Aorta (tissue), 5 donors: ENCODE measurements at places on chromosomes 6 and 20.

DNA sequence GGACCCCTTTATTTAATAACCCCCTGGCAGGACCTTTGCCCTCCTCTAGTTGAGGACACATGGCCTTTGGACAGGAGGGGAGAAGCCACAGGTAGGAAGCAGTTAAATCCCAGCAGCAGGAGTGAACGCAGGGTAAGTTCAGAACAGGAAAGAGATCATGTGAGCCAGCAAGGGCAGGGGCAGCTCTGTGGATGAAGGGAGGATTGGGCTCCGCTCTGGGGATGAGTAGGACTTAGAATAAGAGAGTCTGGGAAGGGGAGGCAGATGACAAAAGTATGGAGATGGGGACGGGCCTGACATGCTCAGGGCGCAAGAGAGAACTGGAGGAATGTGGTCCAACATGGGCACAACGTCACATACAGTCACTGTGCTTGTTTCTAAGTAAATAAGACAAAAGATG is 89.0 kb downstream of the NDUFAF5 start:
- DNase-seq: no peak

- DNase-seq: no peak
Measured at GRCh38 chr6:12467706-12468670, 177.8 kb downstream of the EDN1 start.

GRCh38 chr20:1815502-1816085 is 79.6 kb upstream of the SIRPA start:
- DNase-seq: no peak

DNA sequence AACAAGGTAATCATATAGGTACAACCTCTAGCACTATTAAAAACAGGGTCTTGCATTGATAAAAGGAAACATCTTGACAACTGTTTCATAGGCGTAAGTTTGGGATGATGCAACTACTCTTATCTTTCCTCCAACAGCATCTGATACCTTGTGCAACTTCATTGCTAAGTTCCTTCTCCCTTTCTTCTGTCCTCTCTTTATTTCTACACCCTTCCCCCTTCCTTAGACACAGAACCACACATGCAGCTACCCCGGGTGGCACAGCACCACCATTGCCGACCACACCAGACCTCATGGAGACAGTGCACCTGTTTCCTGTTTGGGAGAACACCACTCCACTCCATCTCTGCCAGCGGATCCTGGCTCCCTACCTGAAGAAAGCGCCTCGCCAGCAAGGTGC is 14.4 kb downstream of the MYB start:
- DNase-seq: no peak

GRCh38 chr20:53408691-53409446 is 184.8 kb downstream of the ZNF217 start:
- no peak for DNase-seq

DNA sequence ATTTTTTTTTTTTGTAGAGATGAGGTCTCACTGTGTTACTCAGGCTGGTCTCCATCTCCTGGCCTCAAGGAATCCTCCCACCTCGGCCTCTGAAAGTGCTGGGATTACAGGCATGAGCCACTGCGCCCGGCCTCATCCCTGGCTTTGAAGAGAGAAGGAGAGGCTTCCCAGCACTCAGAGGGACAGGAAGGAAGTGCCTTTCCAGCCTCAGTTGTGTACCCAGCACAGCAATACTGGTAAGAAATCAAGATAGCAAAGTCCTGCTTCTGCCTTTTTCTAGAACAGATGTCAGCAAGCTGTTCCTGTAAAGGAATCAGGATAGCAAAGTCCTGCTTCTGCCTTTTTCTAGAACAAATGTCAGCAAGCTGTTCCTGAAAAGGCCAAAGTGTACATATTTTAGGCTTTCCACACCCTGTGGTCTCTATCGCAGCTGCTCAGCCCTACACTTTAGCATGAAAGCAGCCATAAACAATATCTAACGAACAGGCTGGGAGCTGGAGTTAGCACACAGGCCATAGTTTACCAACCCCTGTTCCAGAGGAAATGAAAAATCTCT is 6.3 kb upstream of the PLTP start:
- DNase-seq: no peak

- DNase-seq: no peak
Measured at GRCh38 chr20:32513031-32513866, 71.9 kb downstream of the NOL4L start.

- no peak for DNase-seq
Measured at GRCh38 chr6:99318566-99318965, 30.9 kb downstream of the FAXC start.

DNA sequence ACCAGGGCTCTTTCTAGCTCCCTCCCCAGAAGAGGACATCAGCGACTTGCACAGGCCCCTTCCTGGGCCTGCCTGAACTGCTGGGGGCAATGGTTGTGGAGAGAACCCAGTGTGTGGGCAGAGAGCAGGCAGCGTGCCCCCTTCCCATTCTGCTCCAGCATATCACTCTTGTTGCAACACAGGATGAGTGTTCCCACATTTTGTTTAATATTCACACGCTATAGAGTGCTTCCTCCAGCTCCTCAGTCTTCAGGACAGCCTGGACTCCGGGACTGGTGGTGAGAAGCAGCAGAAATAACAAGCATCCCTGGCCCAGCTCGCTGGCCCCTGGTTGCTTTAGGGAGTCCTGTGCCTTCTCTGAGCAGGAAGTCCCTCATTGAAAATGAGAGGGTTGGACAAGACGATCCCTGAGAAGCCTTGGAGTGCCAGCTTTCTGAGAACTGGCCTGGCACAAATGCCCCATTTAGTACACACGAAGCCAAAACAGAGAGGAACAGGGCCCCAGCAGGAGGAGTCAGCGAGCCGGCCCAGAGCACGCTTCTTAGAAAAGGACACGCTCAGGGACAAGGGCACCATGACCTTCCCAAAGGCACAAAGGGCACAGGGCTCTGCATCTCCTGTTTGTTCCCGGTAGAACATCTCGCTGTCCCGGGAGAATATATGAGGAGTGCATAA is 84.2 kb upstream of the FOXC1 start:
- no peak for DNase-seq

DNA sequence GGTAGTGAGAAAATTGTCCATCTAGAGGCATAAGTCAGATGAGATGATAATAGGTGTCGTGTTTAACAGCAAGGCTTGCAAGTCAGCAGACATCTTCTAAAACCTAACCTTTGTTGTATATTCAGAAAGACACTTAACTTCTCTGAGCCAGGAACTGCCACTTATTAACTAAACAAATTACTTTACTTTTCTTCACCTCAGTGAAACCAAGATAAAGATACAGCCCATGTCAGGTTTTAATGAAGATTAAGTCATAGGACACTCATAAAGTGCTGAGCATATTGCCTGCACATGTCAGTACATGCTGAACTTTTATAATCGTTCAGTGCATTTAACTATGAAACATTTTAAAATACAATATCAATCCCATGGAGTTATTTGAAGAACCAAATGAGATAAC is 286.8 kb downstream of the NKAIN2 start:
- DNase-seq: no peak

DNA sequence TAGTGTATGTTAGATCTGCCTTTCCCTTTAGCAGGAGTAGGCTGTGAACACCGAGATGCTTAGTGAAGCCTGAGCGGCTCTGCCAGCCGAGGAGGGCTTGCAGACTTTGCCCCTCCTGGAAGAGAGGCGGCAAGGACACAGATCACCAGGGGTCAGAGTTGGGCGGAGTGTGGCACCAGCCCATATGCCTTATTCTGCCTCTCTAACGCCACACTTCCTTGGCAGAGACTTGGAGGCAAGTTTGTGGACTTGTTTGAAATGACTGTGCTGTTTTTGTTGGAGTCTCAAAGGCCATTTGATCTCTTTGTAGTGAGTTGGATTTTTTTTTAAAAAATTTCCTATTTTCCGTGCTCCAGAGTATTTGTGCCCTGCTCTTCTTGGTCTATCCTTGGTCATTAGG is 44.5 kb upstream of the CLDN20 start:
- peak; percentile 57 for DNase-seq

- DNase-seq: no peak
Measured at GRCh38 chr6:162363757-162364156, 363.8 kb downstream of the PRKN start.

DNA sequence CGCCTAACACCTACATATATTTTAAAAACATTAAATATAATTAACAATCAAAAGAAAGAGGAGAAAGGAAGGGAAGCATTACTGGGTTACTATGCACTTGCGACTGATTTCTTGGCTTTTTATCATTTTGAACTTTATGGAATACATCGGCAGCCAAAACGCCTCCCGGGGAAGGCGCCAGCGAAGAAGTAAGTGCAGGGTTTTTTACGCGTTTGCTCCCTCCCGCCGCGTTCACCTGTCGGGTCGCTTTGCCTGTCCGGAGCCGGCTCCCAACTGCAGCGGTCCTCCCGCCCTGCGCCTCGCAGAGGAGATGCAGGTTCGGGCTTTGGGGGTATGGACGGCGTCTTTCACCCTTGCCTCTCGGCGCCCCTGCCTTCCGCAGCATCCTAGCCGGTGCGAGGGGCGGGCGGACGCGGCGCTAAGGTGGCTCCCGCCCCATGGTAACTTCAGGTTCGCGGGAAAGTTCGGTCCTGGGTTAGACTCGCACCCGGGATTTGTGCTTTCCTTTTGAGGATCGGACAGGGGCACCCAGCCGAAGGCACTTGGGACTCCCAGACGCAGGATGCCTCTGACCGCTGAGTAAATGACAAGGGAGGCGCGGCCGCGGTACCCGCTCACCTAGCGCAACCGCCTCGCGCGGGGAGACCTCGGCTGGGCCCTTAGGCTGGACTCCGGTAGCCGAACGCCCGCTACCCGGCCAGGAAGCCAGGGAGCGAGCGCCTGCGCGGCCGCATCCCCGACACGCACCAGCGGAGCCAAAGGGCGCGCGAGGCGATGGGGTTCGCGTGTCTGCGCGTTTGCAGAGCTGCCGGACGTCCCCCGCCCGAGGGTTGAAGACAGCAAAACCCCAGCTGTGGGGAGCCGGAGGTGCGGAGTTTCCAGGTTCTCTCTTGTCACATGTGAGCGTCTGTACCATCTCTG is 891 bp downstream of the RSPO3 start:
- no peak for DNase-seq

GRCh38 chr6:158357570-158358216 is 45.4 kb downstream of the TULP4 start:
- DNase-seq: no peak

GRCh38 chr6:151765444-151765886 is 42.0 kb upstream of the ESR1 start:
- DNase-seq: peak; percentile 53

DNA sequence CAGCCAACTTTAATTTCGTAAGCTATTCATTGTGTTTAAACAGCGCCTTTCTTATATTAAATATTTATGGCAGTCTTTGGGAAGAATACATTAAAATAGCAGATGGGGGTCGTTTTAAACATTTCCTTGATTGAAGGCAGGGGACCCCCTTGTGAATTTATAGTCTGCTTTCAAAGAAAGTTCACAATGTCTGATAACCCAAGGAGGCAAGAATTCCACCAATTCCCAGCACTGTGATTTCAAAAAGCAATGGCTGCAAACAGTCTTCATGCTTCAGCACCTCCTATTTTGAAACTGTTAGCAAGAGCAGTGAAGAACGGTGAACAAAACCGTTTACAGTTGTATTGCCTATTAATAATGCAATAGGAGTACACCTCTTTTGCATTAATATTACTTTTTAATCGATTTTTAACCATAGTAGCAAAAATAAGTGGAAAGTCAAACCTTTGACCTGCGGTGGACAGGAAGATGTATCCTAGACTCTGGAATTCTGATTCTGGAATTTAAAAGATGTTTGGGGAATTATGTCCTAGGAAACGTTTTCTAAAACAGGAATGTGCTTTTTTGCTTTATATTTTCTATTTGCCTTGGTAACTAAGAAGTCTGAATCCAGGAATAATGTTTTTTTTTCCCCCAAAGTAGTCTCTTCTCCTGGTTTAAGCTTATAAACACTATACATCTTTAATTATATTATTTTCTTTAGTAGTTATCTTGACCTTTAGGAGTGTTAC is 393.0 kb downstream of the CDKAL1 start:
- DNase-seq: no peak

DNA sequence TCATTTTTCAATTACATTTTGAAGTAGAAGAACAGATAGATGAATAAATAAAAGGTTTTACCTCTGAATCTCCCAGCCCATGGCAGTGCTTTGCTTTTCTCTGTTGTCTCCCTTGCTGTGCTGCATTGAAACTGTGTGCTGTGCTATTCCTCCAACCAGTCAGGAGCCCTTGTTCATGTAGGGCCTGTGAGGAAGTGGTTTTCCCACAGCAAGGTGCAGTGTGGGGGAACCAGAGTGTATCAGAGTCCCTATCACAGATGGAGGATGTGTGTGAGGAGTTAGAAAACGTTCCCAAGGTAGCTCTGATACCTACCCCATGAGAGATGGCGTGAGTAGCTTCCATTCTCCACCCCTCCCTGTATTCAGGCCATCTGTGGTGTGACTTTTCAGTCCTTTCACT is 72.8 kb upstream of the RALGAPA2 start:
- no peak for DNase-seq

GRCh38 chr20:45037050-45037449 is 63.9 kb downstream of the KCNS1 start:
- no peak for DNase-seq

DNA sequence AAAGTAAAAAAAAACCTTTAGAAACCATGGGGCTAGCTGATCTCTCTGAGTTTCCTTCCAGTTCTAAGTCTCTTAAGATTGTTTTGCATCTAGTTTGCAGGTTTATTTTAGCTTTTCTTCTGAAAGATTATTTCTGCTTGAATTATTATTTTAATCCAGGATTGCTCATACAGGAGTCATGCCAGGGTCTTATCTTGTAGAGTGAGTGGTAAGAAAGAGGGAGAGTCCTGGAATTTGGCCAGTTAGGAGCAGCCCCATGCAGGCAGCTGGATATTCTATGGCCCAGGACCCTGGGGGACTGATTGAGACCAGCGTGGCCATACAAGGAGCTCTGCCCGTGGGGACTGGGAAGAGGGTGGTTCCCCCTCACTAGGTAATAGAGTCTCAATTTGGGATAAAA is 178.9 kb upstream of the HEY2 start:
- DNase-seq: no peak

DNA sequence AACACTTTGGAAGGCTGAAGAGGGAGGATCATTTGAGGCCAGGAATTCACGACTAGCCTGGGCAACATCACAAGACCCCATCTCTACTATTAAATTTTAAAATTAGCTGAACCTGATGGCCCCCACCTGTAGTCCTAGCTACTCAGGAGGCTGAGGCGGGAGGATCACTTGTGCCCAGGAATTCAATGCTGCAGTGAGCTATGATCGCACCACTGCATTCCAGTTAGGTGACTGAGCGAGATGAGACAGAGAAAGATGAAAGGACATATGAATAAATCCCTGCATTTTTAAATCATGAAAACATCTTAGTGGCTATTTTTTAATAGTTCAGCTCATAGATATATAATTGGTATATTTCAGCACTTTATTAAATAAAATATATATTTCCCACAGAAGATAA is 93.8 kb downstream of the GPR63 start:
- no peak for DNase-seq

- DNase-seq: no peak
Measured at GRCh38 chr20:9978397-9979004, 56.3 kb upstream of the ANKEF1 start.

GRCh38 chr6:106114492-106114891 is 28.4 kb downstream of the PRDM1 start:
- no peak for DNase-seq
